T-cell (primary cell): ENCODE measurements at places on chromosomes 12 and 14.

DNA sequence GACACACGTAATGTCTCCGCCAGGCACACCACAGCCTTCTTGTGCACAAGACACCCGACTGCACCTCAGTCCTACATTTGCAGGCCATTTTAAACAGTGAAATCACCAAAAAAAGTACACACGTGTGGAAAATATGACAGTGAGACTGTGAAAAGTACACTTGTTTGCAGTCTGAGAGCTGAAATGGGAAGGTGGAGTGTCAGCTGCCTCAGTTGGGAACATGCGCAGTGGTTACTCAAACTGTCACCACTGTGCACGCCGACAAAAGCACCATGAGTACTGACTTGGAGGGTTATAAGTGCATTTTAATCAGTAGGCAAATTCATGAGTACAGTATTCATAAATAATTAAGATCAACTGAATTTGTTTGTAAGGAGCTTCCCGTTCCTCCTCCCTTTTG, 15.8 kb downstream of the VPS33A start:
- no peak for DNase-seq

DNA sequence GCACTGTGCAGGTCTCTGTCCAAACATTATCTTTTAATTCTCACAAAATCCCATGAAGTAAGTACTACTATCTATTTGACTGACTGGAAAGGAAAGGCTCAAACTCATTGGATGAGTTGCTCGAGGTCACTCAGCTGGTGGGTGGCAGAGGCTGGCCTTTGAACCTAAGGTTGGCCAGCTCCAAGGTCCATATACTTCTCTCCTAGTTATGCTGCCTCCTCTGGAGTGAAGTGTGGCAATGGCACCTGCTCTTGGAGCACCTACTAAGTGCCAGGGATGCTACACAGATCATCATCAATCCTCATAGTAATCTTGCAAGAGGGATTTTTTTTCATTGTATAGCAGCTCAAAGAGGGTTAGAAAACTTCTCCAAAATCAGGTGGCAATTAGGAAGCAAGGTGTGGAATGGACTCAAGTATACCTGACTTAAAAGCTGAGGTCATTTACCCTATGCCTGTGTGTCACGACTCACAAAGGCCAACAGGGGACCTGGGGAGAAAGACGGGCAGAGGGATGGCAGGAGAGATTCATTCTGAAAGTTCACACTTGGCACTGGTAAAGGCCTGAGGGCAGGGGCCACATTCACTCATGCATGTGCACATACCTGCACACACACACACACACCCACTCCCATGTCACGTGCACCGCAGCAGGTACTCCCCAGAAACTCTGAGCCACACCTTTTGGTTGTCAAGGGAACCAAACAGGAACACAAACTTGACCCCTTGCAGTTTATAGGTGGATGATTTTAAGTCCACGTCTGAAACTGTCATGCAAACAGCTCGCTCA, 146.4 kb downstream of the FOXN3 start:
- DNase-seq, result no peak

DNA sequence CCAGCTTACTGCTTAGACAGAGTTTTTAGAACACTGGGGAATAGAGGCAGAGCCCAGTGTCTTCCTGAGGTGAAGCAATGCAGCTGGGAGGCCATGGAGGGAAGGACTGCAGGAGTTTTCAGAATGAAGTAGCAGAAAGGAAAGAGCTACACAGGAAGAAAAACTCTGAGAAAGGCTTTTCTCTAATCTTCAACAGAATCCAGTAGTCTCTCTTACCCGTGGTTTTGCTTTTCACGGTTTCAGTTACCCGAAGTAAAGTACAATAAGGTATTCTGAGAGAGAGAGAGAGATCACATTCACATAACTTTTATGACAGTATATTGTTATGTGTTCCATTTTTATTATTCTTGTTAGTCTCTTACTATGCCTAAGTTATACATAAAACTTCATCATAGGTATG, 761.6 kb downstream of the BCL11B start:
- no peak for DNase-seq

GRCh38 chr12:93838193-93838592, 161.0 kb downstream of the CRADD start:
- DNase-seq, result no peak

GRCh38 chr12:121797937-121798786, 4.7 kb upstream of the RHOF start:
- no peak for DNase-seq

DNA sequence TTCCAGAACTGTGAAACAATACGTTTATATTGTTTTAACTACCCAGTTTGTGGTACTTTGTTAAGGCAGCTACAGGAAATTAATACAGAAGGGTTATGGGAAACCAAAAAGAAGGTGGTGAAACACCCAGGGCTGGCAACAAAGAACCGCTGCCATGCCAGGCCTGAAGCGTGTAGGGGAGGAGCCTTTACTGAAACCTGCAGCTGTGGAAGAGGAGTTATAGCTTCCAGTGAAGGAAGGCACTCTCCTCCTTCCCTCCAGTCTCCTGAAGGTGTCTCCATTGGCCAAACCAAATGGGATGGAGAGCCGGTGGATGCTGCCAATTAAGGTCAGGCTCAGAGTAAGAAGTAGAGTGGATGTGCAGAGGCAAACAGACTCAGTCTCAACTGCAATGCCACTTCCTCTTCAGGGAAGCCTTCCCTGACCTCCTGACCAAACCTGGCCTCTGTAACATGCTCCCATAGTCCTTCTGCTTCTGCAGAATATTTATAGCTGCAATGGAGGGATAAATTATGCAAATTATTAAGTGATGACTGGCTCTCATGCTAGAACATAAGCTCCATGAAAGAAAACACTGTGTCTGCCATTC, 168.3 kb downstream of the DAD1 start:
- peak; percentile 1 for DNase-seq

DNA sequence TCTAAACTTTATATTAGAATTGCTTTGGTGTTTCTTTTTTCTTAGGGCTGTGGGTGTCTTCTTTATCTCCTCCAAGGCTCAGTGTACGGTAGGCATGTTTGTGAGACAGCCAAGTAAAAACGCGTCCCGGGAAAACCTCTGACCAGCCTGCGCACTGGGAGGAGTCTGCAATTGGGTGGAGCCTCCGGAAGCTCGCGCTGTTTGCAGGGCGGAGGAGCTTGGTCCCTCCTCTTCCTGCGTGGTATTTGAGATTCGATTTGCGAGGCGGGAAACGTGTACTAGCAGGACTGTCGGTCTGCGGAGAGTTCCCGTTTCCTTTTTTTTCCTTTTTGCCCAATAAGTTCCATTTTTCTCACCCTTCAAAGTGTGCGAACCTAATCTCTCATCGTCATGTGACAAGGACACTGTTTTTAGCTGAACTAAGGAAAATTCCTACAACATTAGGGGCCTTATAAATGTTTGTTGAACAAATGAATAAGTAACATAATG, 182.1 kb upstream of the OTX2 start:
- DNase-seq, result no peak

- no peak for DNase-seq
Observed at GRCh38 chr12:124438437-124439056, 128.9 kb downstream of the NCOR2 start.

DNA sequence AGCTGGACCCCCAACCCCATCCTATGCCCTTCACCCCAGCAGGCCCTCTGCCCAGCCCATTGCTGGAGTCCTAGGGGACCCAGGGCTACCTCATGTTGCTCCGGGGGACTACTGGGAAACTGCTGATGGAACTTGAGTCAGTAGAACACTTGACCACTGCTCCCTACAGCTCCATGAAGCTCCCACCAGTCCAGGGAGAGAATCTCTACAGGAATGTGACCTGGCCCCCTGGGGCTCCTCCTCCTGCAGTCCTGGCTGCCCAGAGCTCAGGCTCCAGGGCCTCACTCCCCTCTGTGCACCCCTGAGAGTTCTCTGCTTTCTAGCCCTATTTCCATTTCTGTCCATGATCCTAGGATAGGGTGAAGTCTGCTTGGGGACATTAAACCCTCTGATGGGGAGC, 10.8 kb upstream of the AQP2 start:
- DNase-seq, result no peak

DNA sequence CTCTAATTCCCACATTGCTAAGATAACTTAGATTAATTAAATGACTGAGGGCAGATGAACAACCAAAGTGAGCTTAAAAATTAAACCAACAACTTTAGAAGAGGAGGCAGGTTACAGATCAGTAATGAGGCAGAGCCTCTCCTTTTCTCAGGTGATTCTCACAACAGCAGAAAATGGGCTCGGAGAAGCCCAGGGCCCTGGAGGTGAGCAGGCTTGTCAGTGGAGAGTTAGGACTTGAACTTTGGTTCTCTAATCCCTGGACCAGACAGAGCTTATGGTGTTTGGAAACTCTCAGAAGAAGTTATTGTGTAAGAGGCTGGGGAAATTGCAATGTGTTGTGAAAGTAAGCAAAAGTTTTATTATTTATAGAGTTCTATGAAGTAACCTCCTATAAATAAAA, 2.8 kb downstream of the TRHDE start:
- no peak for DNase-seq

DNA sequence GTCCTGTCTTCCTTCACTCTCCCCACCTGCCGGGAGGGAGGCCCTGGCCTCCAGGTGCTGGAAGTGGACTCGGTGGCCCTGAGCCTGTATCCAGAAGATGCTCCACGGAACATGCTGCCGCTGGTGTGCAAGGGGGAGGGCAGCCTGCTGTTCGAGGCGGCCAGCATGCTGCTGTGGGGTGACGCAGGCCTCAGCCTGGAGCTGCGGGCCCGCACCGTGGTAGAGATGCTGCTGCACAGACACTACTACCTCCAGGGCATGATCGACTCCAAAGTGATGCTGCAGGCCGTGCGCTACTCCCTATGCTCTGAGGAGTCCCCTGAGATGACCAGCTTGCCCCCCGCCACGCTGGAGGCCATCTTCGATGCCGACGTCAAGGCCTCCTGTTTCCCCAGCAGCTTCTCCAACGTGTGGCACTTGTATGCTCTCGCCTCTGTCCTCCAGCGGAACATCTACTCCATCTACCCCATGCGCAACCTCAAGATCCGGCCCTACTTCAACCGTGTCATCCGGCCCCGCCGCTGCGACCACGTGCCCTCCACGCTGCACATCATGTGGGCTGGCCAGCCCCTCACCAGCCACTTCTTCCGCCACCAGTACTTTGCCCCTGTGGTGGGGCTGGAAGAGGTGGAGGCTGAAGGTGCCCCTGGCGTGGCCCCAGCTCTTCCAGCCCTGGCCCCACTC, 8.8 kb downstream of the VRTN start:
- DNase-seq, result no peak

DNA sequence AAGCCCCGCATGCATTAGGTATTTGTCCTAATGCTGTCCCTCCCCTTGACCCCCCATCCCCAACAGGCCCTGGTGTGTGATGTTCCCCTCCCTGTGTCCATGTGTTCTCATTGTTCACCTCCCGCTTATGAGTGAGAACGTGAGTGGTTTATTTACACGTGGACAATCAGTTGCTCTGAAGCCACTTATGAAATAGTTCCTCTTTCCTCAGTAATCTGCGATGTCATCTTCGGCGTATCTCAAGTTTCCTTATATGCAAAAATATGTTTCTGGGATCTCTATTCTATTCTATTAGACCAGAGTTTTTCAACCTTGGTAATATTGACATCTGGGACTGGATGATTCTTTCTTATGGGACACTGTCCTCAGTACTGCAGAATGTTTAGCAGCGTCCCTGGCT, 56.0 kb upstream of the DCD start:
- no peak for DNase-seq

GRCh38 chr12:124388679-124389137, 93.8 kb downstream of the RFLNA start:
- DNase-seq, result peak; percentile 42
